Spleen (tissue), 13 donors: ENCODE measurements at places on chromosomes 5 and 9. TPM values are rescaled to one million over a fixed set of nuclear protein-coding genes. Genes with fewer than 3 reads are reported as not detected.

- no peak for DNase-seq
These were observed 208.9 kb downstream of the VPS13A start for GRCh38 chr9:77386187-77386586.

DNA sequence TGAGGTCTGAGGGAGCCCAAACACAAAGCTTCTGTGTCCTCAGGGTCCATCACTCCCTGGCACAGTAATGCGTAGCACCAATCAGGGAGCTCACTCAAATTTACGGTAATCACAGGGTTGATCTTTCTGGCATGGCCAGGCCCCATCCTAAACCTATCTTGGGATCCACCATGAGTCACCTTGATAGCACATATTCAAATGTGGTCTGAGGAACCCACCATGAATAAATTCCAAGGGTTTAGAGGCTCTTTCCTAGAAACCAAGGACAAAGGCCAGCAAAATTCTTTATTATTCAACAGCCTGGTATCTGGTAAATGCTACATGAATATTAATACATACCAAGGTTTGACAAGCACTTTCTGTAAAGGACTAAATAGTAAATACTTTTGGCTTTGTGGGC lies 254.5 kb downstream of the TLR4 start:
- DNase-seq = no peak

DNA sequence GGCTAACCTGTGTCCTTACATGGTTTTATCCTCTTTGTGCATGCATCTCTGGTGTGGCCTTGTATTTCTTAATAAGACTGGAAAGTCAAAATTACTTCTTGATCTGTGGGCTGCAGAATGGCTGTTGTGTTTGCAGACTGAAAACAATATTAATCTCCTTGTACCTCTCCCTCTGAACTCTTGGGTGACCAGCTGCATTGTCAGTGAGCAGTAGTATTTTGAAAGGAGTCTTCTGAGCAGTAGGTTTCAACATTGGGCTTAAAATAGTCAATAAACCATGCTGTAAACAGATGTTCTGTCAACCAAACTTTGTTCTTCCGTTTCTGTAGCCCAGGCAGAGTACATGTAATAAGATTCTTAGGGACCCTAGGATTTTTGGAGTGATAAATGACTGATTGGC lies 26.7 kb upstream of the NIM1K start:
- no peak for DNase-seq

GRCh38 chr5:58235299-58235698 lies 224.6 kb downstream of the PLK2 start:
- DNase-seq = no peak

GRCh38 chr9:100601216-100601615 lies 23.3 kb downstream of the CAVIN4 start:
- DNase-seq = no peak

GRCh38 chr9:21778304-21778703 lies 24.1 kb upstream of the MTAP start:
- DNase-seq = no peak

DNA sequence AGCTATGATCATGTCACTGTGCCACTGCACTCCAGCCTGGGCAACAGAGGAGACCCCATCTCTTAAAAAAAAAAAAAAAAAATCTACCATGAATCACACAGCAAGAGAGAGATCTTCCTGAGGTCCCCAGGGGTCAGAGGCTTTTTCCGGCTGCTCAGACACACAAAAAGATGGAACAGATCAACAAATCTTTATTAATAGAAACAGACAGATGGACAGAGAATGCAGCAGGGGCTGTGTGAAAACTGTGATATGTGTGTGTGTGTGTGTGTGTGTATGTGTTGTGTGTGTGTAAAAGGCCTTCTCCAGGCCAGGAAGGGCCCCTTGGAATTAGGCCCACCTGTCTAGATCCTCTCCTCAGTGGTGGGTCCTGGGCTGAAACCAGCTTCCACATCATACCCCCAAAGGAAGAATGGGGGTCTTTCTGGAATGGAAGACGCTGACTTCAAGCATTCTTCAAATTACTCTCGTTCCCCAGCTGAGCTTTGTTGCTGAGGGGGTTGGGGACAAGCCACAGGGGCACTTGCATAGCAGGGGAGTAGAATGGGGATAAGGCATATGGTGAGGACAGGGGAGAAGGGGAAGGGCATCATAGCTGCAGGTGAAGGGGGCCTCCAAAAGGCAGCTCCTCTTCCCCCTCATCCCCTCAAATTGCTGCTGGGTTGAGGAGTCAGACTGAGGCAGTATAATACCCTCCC lies 2.9 kb downstream of the SIGMAR1 start:
- no peak for DNase-seq

GRCh38 chr5:96978812-96979449 lies 43.1 kb downstream of the LNPEP start:
- no peak for DNase-seq

GRCh38 chr5:53071738-53072137 lies 37.8 kb downstream of the MOCS2 start:
- no peak for DNase-seq

Gene PCDHA10
- 1.2 TPM for total RNA-seq

Gene TNIP1
- 179 TPM for total RNA-seq

Gene NRG2
- total RNA-seq = 4.8 TPM

Gene STK32A
- 0.98 TPM for total RNA-seq
